Stimulated activated CD8-positive, alpha-beta memory T cell treated with anti-CD3 and anti-CD28 coated beads, Interleukin-7, amount 100 ng/mL, for 4 hours (primary cell): ENCODE measurements at places on chromosomes 5 and 9.
A peak's percentile ranks its signal among the peaks of the same experiment; 100 is the strongest.

GRCh38 chr5:164497311-164498064 is 992.1 kb downstream of the MAT2B start:
- no peak for DNase-seq

GRCh38 chr5:107418071-107418470 is 252.7 kb downstream of the EFNA5 start:
- DNase-seq: no peak

DNA sequence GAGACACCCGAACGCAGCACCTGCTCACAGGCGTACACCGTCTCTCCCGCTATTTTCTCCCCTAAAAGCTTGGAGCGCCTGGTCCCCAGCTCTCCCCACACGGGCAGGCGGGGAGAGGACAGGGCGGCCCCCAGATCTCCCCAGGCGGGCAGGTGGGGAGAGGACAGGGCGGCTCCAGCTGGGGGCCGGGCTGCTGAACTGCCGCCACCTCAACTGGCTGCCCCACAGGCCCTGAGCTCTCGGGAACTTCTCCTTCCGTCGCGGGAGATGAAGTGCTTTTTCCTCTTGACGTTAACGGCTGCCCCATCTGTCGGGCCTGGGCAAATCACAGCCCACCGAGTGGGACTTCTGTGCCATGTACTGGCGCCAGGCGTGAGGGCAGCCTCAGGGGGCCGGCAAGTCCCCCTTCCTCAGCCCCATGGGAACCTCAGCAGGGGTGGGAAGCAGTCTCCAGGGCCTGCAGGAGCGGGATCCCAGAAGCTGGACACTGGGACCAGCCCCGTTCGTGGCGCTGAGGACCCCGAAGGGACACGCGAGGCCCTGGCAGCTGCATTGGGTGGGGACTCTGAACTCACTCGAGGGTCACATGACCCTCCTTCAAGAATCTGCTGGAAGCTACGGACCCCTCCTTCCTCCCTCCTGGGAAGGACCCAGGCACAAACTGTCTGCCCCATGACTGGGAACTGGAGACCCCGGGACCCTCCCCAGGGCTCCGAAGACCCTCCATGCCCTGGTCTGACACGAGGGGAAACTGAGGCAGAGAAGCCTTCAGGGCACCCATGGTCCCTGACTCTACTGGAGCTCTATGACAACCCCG is 5.7 kb upstream of the EGFL7 start:
- DNase-seq: no peak

GRCh38 chr5:178279026-178279722 is 46.6 kb upstream of the PHYKPL start:
- no peak for DNase-seq

DNA sequence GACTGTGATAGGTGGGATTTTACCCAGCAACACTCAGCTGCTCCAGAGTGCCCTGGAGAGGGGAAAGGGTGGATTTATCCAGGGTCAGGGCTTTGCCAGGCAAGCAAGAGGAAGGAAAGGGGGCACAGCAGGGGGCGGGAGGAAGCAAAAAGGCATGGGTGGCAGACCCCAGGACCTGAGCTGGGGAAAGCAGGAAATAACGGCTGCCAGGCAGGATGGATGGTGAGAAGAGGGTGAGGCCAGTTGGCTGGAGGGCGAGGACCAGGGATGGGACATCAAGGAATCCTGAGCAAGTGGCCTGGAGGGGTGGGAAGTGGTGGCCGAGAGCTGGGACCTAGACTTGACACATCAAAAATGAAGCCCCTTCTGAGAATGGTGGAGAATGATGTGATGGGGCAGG is 64.2 kb downstream of the DUSP1 start:
- no peak for DNase-seq

DNA sequence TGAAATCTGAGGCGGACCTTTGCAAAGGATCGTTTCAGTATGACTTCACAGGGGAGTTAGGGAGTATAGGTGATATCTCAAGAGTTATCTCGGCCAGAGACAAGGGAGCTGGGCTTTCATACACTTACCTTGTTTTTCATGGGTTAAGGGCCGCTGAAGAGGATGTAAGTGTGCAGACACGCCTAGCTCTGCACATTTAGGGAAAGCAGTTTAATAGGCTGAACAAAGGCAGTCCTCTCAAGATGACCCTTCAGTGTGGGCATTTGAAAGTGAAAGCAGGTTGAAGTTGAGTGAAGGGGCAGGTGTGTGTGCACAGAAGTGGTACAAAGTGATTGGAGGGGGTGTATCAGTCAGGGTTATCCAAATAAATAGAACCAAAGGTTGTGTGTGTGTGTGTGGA is 33.1 kb upstream of the PRXL2C start:
- no peak for DNase-seq

- no peak for DNase-seq
Measured at GRCh38 chr9:132723809-132724208, 53.5 kb downstream of the GTF3C4 start.

DNA sequence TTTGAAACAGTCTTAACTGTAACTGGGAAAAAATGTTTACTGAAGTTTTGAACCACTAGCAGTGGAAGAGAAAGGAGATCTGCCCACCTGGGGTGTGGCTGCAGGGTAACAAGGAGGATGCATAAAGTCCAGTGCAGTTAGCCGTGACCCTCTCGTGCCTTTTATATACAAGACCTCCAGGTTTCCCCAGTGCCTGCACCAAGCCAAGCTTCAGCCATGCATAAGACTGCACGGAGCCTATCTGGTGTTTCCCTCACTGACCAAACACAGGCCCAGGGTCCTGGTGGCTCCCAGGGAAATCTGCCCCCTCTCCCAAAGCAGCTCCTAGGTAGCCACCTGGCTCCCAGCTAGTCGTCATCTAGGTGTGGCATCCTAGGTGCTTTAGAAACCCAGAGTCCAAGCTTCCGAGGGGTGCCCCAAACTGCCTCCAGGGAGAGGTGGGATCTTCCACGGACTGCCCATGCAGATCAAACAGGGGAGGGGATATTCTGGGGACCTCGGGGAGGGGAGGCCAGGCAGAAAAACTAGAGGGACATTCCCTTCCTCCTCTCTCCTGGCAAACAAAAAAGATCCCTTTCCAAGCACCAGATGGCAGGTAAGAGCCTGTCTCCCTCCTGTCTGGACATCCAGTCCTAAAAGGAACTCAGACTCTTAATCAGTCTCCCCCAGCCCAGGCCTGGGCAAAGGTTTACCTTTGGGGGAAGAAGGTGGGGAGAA is 2.7 kb downstream of the SHB start:
- DNase-seq: no peak

GRCh38 chr9:133782157-133783130 is 44.3 kb upstream of the SARDH start:
- DNase-seq: peak; percentile 17

DNA sequence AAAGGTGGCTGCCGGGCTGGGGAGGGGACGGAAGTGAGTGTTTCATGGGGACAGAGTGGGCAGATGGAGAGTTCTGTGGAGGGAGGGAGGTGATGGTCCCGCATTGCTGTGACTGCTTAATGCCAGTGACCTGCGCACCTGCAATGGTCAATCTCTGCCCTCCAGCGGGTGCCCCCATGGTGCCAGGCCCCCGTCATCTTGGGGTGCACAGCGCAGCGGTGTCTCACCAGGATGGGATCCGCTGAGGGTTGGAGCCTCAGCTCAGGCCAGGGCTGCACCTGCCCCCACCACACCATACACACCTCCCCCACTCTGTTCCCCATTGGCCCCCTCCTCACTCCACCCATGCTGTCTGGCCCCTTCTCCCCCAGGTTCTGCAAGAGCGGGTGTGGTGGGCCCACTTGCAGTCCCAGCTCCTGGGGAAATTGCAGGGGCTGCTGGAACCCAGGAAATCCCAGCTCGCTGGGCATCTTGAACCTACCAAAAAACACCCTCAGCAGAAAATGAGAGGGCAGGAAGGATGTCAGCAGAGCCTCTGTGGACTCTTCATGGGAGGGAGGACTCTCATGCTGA is 12.1 kb upstream of the CAMSAP1 start:
- no peak for DNase-seq

GRCh38 chr5:119028575-119028974 is 40.2 kb upstream of the DTWD2 start:
- no peak for DNase-seq

- DNase-seq: no peak
Measured at GRCh38 chr9:5438301-5439162, 807 bp upstream of the PLGRKT start.

DNA sequence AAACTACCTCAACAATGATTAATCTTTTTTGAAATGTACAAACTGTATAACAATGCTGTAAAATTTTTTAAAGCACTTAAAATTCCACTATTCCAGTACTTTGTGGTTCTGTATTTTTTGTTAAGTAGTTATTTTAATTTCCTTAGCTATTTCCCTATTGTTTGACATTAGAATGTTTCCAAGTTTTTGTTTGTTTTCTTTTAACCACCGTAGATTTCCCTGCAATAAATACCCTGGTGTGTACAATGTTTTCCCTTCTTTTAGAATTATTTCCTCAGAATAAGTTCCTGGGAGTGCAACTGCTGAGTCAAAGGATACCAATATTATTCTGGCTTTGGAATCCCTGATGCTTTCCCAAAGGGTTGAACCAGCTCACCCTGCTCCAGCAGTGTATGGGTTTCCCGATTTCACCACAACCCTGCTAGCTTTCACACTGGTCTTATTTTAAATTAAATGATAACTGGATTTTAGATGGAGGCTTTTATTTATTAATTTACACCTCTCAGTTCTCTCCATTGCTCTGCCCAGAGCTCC is 20.6 kb upstream of the ANGPTL2 start:
- DNase-seq: no peak

DNA sequence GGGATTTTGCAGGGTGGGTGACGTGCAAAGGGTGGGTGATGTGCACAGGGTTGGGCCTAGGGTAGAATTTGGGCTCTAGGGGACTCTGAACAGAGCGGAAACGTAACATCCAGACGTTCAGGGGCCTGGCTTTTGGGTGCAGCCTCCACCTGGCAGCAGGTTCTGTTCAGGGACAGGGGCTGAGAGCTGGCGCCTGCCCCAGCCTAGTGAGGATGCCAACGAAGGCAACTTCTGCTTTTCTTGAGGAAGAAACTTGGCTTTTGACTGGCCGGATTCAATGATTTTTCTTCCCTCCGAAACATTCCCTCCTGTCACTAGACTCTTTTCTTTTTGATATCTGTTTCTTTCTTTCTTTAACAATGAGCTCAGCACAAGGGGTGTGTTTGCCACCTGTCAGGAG is 38.6 kb upstream of the SLC6A19 start:
- DNase-seq: no peak

- DNase-seq: no peak
Measured at GRCh38 chr5:91052977-91053740, 330.0 kb downstream of the ARRDC3 start.

DNA sequence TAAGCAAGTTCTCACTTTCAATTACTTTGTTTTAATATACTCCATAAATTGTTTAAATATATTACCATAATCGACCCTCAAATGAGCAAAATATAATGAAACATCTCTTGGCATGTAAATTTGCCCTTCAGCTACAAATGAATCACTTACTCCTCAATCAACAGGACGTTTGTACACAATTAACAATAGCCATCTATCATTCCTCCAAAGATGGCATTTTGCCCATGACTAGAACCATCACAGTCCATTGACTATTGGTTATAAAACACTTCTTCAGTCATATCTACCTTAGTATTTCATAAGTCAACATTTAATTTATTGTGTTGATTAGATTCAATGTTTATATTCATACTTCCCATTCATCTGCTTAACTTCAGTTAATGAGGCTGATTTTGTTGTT is 127.2 kb downstream of the CTNND2 start:
- DNase-seq: no peak

DNA sequence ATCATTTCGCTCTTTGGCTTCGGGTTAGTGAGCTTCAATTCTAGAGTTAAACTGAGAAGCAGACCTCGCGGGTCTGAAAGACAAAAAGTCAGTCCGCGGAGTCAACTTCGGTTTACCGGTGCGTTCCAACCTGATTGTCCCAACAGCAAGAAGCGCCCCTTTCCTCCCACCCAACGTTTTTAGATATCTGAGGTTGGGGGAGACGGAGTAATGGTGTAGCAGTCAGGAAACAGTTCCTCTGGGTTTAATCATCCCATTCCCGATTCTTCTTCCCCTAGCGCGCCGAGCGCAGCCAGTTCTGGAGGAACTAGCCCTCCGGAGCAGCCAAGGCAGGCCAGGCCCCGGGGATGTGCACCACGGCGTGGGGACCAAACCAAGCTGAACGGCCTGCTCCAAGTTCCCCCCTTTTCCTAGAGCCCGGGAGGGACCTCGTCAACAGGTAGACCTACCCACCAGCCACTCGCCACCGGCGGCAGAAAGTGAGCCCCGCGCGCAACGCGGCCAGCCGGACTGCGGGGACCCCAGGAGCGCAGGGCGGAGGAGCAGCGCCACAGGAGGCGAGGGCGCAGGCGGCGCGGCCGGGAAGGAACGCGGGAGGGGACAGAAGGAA is 622 bp upstream of the ISL1 start:
- no peak for DNase-seq

DNA sequence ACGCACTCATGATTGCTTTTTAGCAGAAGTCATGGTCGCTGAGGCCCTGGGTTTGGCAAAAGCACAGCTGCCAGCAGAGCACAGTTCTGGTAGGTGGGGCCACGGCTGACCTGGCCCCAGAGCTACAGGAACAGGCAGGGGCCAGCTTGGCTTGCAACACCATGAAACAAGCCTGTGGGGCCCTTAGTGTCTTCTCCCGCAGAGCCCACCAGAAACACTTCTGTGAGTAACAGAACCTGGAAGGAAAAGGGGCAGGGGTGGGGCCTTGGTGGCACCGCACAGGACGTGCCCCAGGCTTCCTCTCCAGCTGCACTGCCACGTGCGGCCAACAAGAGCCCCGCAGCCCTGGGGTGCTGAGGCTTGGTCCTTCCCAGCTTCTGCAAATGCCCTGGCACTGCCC is 4.8 kb downstream of the ASB6 start:
- DNase-seq: no peak

DNA sequence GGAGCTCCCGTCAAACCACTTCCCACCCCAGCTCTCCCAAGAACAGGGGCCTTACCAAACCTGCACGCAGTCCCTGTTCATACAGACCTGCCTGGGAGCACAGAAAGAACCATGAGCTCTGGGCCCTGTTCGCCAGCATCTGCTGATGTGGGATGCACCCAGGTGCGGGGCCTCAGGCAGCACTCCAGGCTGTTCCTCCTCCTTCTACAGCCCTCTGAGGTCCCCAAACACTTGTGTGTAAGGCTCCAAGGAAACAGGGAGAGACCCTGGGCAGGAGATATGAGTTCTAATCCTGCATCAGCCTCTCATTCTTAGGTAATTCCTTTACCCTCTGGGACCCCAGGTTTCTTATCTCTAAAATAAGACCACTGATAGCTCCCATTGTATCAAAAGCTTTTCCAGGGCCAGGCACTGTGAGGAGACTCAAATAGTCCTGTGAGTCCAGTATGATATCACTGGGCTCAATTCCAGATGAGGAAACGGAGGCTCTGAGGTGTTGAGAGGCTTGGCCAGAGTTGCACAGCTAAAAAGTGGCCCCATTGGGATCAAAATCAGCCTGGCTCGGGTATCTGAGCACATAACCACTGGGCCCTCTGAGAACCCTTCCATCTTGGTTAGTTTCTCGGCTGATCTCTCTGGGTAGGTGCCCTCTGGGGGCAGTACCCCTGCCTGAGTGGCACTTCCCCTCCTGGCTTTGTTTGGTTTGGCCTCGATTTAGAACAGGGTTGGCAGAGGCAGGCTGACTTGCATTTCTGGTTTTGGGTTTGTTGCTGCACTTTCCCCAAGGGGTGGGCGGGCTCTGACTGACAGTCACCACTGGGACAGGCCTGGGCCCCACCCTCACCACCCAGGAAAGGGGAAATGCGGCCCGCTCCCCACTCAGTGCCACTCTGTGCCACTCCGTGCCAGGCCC is 116.8 kb downstream of the RGS3 start:
- DNase-seq: peak; percentile 66
